NK-92 treated with Interleukin-12 subunit alpha and Interleukin-12 subunit beta, amount 100 ng/mL, for 24 hours (cell line): ENCODE measurements at places on chromosomes 1 and 21.

DNA sequence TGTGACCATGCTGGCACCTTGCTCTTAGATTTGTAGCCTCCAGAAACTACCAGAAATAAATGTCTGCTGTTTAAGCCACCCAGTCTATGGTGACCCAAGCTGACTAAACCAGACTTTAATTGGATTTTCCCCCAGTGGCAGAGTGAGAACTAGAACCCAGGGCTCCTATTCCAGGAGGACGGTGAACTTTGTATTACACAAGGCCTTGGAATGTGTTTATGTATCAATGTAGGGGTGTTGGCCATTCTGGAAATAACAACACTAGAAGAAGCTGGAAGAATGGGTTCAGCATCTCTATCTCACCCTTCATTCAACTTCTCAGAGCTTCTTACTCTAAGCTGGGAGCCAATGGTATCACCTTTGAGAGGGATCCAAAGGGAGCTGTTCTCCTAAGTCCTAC, 37.0 kb downstream of the ARHGEF11 start:
- DNase-seq = no peak

GRCh38 chr1:200252531-200252930, 157.3 kb downstream of the ZNF281 start:
- DNase-seq = no peak

- DNase-seq = no peak
These were observed 375.9 kb upstream of the DUSP10 start for GRCh38 chr1:222117809-222118208.

DNA sequence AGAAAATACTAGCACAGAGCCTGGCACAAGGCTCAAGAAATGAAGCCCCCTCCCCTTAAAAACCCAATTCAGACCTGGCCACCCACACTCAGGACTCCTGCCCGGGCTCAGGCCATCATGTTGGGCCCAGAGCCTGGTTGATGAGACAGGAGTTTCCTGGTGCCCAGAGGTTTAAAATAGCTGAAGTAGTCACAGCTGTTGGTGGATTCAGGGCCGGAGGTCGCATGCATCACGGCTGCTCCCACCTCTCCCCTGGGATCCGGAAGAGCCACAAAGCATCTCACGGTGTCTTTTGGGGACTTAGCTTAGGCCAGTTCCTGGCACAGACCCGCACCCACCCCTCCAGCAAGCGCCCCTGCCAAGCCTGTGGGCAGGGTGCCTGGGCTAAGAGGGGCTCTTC, 2.6 kb upstream of the PADI2 start:
- DNase-seq = no peak

DNA sequence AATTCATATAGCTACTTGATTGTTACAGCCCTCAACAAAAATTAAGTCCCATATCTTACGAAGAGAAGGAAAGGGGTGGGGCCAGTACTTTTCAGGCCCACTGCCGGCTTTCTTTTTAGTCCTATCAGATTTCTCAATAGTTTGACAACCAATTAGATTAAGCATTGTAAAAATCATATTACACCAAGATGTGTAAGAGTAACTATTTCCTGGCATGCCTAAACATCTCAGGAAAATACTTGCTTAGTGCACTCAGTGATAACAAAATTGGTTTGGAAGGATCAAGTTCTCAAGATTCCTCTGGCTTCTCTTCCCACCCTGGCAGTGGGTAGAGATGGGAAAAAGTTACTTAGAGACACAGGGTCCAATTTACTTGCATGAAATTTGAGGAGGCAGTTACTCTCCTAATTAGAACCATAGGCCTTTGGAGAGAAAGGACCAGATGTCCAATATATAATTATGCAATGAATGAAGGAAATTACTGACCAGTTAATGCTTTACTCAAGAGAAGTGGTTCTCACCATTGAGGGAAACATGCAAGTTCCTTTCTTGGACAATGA, 30.1 kb downstream of the STPG1 start:
- no peak for DNase-seq

DNA sequence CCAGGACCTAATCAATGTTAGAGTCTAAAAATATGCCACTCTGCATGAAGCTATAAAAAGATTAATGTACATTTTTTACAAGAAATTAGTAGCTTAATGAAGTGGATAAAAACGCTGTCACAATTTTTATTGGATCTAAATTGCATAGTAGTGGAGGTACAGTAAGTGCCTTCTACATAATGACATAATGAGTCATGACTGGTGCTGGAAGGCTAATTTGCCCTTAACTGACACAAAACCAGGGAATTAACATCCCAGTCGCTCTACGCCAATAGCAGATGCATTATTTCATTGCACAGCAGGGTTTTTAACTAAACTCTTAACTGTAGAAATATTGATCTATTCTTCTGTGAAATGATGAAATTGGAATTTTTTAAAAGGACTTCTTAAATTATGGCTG, 33.3 kb downstream of the RRAGC start:
- no peak for DNase-seq

GRCh38 chr1:47249755-47250154, 17.7 kb upstream of the TAL1 start:
- no peak for DNase-seq

DNA sequence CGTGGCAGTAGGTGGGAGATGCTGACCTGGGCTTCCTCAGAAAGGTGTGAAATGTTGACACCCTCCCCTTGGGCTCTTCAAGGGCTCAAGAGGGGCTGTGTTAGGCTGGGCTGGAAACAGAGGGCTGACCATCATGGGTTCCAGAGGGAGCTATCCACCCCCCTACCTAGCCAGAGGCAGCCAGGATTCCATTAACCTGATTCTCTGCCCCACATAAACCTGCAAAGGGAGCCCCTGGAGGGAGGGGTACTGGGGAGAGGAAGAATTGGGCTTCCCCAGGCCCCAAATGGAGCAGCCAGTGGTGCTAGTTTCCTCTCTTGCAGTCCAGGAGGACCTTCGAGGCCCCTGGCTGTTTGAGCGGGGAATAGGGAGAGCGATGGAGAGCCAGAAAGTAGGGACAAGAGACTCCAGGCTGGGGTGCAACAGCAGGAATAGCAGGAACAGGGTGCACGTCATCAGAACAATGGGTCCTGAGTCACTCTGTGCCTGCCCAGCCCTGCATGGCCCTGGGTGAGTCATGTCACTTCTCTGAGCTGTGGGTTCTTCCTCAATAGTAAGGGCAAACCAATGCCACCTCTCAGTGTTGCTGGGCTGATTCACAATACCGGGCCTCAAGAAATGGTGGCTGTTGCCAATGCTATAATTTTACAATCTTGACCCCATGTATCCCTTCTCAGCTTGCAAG, 121.2 kb downstream of the EPHB2 start:
- peak; percentile 56 for DNase-seq

DNA sequence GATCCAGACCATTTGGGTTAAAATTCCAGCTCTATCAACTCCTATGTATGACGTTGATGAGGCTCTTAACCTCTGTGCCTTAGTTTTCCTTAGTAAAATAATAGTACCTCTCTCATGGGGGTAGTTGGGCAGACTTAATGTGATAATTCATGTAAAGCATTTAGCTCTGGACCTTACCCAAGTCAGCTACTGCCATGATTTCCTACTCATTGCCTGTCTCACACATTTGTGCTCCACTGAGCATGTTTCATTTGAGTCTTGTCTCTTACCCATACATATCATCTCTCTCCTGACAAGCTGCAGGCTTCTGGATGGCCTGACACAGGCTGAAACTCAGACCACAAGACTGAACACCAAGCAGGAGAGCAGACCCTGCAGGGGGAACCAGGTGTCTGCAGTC, 77.7 kb upstream of the ZBTB40 start:
- no peak for DNase-seq
